ENCODE measurements at places on chromosomes 12 and 14. TPM values are rescaled to one million over a fixed set of nuclear protein-coding genes. Genes with fewer than 3 reads are reported as not detected.

DNA sequence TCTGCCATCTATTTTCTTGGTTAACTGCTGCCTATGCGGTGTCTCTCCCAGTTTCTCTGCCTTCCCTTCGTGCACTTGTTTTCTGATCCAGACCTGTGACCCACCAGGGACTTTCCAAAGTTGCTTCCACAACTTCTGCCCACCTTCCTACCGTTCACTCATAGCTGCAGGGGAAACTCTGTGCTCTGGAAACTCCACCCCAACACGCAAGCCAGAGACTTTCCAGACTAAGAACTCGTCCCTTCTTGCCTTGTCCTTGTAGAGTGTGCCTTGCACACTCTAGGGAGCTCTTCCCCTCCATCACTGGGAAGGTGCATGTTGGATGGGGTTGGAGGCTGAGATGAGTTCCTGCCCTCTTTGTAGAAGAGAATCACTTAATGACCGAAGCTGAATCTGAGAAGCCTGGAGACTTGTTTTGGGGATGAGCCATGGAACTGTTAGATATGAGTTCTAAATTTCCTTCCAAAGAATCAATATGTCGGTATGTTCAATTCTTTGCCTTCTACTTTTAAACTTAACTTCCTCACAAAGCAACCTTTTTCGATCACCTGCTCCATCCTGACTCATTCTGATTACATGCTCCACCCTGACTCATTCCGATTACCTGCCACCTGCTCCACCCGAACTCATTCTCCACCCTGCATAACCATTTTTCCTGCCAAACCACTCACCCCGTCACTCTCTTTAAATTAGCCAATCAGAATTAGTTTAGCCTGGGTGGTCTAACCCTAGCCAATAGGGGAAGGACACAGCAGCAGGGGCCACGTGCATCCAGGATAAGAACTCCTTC lies 82.1 kb upstream of the CAPRIN2 start:
- DNase-seq, result peak; percentile 84

- no peak for DNase-seq
Measured at GRCh38 chr14:23077962-23078361, 17.0 kb downstream of the ACIN1 start.

- no peak for DNase-seq
Measured at GRCh38 chr14:36281309-36281708, 39.1 kb downstream of the MBIP start.

GRCh38 chr12:88693837-88694445 lies 113.7 kb upstream of the KITLG start:
- DNase-seq, result peak; percentile 76

DNA sequence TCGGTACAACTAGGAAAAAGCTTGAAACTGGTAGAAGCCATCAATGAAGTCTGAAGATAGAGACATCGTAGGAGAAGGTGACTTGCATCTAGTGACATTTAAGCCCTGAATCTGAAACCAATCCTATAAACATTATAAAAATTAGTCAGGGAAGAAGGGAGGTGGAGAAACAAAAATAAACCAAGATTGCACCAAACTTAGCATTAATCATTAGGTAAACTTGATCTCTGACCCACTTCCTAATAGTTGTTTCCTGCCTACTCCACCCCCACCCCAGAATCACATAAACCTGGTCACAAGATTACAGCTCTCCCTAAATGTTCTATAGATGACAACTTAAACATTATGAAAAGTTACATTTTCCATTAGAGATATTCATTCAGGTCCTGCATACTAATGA lies 40.4 kb downstream of the TSPAN19 start:
- peak; percentile 58 for DNase-seq

The ASIC1 gene
- 1.3 TPM for total RNA-seq

DNA sequence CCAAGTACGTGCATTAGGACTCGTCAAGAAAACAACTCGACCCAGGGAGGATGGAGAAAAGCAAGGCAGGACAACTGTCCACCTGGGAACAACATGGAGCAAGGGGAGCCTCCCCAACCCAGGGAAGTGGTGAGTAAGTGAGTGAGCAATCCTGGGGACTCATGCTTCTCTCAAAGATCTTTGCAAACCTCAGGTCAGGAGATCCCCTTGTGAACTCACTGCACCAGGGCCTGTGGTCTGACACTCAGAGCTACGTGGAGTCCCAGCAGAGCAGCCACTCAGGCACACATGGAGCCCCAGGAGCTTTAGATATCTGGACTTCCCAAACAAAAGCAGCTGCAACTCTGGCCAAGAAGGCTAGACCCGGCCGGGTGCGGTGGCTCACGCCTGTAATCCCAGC lies 12.2 kb upstream of the OR5AU1 start:
- peak; percentile 69 for DNase-seq

GRCh38 chr12:53871367-53871766 lies 67.3 kb upstream of the HOXC13 start:
- no peak for DNase-seq

- DNase-seq, result peak; percentile 46
Measured at GRCh38 chr14:55699131-55700057, 119.4 kb downstream of the KTN1 start.

DNA sequence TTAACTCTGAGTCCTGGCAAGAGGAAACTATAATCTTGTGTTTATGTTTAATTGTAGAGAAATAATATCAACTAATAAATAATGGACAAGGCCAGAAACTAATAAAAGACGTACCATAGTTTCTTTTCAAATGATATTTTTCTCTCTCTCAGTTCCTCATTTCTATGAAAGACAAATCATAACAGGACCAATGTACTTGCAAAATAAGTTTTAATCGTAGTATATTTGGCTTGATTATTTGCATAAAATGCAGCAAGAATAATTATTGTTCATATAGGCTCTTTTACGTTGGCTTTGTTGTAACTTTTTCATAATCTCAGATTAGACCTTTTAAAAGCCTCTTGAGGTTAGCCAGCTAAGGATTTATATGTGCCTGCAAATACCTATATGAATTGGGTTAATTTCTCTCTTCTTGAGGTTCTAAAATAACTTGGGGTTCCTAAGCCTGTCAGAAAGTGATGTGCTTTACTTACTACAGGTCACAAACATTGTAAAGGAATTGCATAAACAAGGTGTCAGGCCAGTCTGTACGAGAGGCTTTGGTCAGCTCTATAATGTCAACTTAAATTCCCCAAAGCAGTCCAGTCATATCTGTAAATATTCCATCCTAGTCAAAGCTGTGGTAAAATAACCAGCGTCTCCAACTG lies 152.8 kb upstream of the PTPRQ start:
- DNase-seq, result no peak

DNA sequence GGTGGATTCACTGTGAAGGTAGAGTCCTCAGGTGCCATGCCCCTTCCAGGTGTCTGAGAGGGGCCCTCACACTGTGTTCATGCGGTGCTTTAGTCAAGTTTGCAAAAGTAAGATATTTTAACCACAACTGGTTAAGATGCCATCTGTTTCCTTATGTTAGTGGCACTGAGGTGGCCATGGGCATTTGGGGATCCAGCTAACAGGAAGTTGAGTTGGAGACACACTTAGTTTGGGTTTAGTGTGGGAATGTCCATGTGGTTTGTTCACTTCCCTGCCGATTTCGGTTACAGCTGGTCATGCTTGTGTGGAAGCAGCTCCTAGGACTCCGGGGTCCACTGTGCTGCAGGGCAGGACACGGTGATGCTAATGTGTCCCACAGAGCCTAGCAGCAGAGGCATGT lies 17.3 kb upstream of the ABHD12B start:
- no peak for DNase-seq

DNA sequence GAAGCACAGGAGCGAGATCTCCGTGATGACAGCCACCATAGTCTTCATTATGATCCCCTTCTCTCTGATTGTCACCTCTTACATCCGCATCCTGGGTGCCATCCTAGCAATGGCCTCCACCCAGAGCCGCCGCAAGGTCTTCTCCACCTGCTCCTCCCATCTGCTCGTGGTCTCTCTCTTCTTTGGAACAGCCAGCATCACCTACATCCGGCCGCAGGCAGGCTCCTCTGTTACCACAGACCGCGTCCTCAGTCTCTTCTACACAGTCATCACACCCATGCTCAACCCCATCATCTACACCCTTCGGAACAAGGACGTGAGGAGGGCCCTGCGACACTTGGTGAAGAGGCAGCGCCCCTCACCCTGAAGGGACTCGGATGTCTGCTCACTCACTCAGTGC lies 775 bp downstream of the OR10P1 start:
- DNase-seq, result no peak

GRCh38 chr14:36942522-36943245 lies 229.7 kb downstream of the SLC25A21 start:
- peak; percentile 85 for DNase-seq

- DNase-seq, result no peak
Measured at GRCh38 chr14:104121142-104121541, 17.2 kb upstream of the KIF26A start.

DNA sequence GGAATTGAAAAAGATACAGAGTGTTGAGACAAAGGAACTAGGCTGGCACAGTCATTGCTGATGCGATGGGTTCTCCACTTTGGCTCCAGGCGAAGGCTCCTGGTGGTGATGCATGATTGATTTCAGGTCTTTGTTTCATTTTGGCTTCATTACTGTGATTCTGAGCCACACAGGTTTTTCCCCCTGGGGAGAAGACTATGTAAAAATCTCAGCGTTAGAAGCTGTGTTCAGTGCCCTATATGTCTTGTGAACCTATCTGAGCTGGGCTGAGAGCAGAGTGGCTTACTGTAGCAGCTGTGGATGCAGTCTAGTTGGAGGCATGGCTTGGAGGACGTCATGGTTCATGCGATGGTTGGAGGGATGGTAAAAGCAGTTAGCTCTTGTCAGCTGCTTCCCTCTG lies 54.0 kb downstream of the GPATCH2L start:
- no peak for DNase-seq

DNA sequence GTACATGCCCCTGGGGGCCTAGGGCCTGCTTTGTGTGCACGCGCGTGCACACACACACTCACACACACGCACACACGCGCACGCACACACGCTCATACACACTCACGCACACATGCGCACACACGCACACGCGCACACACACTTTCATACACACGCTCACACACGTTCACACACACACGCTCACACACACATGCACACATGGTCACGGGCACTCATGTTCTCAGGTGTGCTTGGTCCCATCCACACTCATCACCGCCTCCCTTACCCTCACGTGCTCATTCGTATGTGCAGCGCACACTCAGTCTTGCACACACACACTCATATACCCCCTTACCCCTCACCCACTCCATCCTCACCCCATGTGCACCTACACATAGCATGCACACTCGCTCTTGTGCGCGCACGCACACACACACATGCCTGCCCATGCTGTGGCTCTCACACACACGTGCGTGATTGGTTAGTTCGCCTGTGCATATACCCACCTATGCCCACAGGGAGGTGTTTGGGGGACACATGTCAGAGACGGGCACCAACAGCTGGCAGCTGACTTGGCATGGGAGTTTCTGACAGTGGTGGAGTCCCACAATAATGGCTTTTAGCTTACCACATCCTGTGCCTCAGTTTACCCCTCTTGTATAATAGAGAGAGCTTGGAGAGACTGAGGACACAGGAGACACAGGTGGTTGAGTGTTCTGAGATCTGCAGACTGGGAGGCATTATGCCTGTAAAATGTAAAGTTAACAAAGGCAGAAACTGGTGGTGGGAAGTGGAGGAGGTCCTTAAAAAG lies 28.7 kb downstream of the TSPAN9 start:
- DNase-seq, result no peak

DNA sequence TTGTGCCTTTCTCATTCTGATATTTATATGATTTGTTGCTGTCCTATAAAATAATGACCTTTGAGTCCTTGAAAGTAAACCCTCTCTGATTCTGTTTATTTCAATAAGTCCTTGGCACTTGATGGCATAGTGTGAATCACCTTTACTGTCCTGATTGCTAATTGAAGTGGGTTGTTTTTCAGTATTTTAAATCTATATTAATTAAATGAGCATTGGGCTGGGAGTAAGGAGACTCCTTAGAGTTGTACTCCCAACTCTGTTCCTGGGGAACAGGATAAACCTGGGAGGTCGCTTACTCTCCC lies 235.7 kb downstream of the EGLN3 start:
- no peak for DNase-seq

The TPPP2 gene
- not detected for total RNA-seq

DNA sequence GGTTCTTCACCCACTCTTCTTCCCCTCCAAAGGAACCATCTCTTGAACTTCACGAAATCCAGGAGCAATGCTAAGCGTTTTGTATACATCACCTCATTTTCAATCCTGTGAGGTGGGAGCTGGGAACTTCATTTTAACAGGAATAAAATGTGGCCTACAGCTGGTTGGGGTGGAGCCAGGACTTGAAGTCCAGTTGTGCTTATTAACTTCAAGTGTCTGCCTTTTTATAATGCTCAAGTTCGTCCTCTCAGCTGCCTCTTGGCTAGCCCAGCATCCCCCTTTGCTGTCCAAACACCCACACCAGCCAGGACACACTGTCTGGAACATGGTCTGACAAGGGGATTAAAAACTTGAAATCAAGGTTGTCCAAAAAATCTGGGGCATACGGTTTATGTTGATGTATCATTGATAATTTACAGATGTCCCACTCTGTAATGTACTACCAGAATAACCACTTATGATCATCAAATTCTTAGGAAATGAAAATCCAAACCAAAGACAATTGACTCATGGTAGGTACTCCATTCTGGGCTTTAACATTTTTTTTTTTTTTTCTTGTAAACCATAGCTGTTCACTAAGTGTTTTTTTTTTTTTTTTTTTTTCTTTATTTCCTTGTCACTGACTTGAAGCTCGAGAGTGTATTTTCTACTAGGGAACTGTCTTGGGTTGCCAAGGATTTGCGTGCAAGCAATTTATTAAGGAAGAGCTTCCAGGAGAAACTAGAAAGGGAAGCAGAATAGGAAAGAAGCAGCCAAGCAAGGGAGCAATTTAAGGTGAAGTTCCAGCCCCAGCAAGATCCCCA lies 252.3 kb downstream of the EFCAB11 start:
- DNase-seq, result peak; percentile 7

- peak; percentile 81 for DNase-seq
Measured at GRCh38 chr12:15404485-15404884, 82.2 kb downstream of the PTPRO start.

The IFI27L1 gene
- total RNA-seq, result 13.1 TPM

GRCh38 chr12:40105265-40105514 lies 691 bp downstream of the SLC2A13 start:
- peak; percentile 5 for DNase-seq

The PRICKLE1 gene
- 2.4 TPM for total RNA-seq

The KLRB1 gene
- not detected for total RNA-seq

DNA sequence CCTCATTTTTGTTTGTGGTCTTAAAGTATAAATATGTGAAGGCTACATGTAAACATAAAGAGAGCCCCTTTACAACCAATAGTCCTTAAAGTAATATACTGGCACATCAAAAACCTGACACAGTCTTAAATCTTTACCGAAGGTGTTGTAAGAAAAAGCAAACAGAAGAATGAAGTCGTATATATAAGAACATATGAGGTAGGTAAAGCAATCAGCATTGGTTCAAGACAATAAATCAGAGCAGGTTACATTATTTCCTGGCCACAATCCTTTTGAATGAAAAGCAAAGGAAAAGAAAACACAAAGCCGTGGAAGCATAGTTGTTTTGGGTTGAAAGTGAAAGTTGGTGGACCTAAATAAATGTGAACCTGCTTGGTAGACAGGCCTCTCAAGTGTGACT lies 183.7 kb upstream of the STXBP6 start:
- DNase-seq, result no peak

The KIF21A gene
- total RNA-seq, result 37.4 TPM

Measured in bronchial epithelial cell (primary cell).